Aorta (tissue), 5 donors: ENCODE measurements at places on chromosomes 3 and 15. TPM values are rescaled to one million over a fixed set of nuclear protein-coding genes. Genes with fewer than 3 reads are reported as not detected.

DNA sequence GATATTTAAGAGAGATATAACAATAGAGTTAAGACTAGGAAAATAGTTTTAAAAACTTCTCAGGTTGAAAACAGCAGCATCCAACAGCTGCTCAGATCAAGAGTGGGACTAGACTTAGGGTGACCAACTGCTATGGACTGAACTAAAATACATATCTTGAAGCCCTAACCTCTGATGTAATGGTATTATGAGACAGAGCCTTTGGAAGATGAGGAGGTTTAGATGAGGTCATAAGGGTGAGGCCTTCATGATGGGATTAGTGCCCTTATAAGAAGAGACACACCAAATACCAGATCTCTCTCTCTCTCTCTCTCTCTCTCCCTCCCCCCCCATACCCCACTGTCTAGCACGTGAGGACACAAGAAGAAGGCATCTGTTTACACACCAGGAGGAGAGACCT, 37.4 kb upstream of the GALNT15 start:
- DNase-seq, result no peak

DNA sequence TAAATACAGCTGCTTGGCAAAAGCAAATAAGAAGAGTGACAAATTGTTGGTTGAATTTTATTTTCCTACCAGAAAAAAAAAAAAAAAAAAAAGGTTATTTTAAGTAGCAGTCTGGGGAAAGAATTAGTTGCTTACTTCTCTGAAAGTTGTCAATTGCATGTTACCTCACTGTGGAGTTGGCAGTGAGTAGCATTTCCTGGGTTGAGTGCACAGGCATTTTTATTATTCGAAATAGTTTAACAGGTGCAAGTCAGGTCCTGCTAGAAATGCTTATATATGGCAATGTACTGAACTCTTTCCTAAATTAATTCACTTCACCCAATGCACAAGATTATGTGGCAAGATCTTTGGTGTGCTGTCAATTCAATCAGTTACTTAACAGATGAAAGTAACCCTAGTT, 680.6 kb downstream of the EPHA3 start:
- DNase-seq, result no peak

The PRR23B gene
- not detected for total RNA-seq

- no peak for DNase-seq
These were observed 148.6 kb downstream of the CD47 start for GRCh38 chr3:107942244-107942643.

DNA sequence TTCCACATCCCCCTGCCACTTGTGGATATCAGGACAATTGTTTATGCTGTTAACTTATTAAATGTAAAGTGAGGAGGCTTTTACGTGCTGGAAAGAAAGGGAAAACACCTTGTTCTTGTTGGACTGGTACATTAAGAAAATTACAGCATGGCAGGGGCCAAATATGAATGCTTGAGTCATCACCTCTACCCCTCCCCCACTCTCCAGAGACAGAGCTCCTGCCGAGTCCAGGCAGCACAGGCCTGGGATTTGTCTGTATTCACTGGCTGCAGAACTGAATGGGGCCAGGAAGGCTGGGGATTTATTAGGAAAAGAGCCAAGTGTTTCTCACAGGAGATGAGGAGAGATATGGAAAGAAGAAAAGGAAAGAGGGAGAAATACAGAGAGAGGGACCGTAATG, 308.9 kb downstream of the EPHB1 start:
- DNase-seq, result no peak

DNA sequence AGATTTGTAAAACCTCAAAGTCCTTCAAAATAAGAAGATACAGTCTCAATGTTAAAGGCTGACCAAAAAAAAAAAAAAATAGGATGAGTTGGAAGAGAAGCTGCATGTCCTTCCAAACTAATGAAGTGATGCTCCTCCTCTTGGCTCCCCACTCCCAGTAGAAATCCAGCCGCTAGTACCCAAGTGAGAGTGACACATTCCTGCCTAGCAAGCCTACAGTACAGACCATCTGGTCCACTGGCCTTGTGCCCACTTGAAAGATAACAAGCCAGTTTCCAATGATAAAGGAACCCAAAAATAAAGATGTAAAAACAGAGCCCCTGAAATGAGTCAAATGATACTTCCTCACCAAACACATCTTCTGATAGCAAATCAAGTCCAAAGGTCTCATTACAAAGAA, 258.7 kb upstream of the NSMCE3 start:
- no peak for DNase-seq

DNA sequence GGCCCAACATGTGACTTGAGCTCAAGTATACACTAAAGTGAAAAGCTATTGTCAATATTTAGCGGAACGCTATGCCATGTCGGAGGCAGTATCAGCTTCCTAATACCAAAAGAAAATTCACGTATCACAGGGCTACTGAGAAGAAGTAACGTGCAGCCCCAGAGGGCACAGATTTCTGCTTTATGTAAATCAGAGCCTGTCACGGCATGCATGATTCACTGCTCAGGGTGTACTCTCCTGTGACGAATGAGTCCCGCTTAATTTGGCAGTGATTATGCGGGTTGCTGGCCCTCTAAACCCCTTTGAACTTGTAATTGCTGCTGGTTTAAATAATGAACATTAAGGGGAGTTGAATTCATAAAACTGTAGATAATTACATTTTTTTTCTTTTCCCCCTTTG, 85.3 kb downstream of the MEIS2 start:
- DNase-seq, result no peak

The CCRL2 gene
- 3.1 TPM for total RNA-seq

DNA sequence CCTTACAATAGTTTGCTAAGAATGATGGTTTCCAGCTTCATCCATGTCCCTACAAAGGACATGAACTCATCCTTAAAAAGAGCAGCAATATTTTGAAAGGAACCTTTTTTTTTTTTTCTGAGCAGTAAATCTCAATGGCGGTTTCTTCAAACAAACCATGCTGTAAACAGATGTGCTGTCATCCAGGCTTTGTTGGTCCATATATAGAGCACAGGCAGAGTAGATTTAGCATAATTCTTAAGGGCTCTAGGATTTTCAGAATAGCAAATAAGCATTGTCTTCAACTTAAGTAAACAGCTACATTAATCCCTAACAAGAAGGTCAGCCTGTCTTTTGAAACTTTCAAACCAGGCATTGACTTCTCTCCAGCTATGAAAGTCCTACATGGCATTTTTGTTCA, 334.2 kb downstream of the SLC9A9 start:
- no peak for DNase-seq

GRCh38 chr3:147384210-147385058, 21.9 kb downstream of the ZIC4 start:
- no peak for DNase-seq

GRCh38 chr3:13865106-13865505, 14.8 kb downstream of the WNT7A start:
- no peak for DNase-seq

The UQCC5 gene
- total RNA-seq, result 14.0 TPM

DNA sequence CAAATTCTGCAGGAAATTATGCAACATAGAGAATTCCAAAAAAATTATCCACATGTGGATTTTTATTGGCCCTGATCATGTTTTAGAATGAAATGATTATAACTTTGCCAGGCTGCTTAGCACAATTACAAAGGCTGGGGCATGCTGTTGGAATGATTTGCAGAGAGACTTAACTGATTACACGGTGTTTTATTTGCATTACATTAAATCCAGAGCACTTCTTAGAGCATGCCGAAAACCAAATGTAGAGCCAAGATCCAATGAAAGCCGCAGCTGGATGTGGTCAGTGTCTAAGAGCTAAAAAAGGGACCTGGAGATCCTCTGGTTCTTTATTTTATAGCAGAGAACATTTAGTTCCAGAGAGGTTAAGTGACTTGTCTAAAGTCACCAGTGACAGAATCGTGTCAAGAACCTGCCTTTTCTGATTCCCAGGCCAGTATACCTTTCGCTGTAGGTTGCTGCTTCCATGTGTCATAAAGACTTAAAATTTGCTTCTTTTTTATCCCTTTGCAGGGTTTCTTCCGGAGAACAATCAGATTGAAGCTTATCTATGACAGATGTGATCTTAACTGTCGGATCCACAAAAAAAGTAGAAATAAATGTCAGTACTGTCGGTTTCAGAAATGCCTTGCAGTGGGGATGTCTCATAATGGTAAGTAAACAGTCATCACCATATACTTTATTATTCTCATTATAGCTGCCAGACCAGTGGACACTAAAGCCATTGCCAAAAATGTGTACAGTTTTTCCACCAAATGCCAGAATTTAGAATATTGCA, 92.0 kb upstream of the TSEN2 start:
- DNase-seq, result no peak

The DUSP7 gene
- total RNA-seq, result 54.1 TPM

DNA sequence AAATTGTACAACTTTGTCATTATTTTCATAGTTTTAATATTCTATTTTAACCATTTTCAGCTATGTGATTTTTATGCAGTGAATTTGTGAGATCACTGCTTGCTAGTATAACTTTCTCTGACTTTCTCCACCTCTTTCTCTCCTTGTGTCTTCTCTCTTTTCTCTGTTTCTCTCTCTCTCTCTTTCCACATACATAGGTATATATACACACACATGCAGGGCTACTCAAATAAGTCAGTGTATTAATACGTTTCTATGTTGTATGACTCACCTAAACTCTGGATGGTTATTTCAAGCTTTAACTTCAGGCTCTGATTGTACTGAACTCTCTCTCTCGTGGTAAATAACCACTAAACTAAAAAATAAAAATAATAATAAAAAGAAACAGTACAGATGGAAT, 1389.3 kb upstream of the ALCAM start:
- DNase-seq, result no peak

- no peak for DNase-seq
These were observed 38.8 kb downstream of the TRAK1 start for GRCh38 chr3:42130007-42130328.

DNA sequence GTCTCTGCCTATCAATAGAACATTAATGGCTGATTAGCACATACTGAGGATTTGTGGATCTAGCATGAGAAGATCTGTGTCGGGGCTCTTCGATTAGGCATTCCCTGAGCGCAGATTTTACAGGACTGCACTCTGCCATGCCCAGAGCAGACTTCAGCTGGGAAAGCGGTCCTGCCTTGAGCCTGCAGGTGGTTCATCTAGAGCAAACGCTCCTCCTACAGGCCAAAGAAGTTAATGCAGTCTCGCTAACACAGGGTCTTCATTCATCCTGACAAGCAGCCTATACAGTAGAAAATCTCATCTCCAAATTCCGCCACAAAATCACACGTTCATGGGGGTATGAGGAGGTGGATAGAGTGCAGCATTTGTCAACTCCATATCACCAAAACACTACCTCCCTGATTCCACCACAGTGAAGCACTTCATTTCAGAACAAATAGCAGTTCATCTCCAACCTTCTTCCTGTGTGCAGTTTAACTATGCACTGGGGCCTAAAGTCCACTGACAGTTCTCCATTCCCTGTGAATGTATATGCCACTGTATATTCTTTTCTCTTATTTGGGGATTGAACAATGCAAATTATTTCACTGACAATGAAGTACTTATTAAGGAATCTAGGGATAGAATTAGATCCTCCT, 405.8 kb downstream of the IGSF11 start:
- no peak for DNase-seq
